ENCODE measurements at places on chromosomes 4 and X.

GRCh38 chr4:4631150-4631549, 89.3 kb upstream of the STX18 start:
- DNase-seq, result no peak

GRCh38 chrX:38192007-38192810, 28.5 kb downstream of the SRPX start:
- DNase-seq, result no peak

- no peak for DNase-seq
Observed at GRCh38 chrX:150936556-150936955, 38.1 kb upstream of the CD99L2 start.

GRCh38 chr4:185838514-185839193, 26.7 kb upstream of the SORBS2 start:
- no peak for DNase-seq

GRCh38 chrX:75132672-75133071, 23.4 kb downstream of the ABCB7 start:
- DNase-seq, result no peak

DNA sequence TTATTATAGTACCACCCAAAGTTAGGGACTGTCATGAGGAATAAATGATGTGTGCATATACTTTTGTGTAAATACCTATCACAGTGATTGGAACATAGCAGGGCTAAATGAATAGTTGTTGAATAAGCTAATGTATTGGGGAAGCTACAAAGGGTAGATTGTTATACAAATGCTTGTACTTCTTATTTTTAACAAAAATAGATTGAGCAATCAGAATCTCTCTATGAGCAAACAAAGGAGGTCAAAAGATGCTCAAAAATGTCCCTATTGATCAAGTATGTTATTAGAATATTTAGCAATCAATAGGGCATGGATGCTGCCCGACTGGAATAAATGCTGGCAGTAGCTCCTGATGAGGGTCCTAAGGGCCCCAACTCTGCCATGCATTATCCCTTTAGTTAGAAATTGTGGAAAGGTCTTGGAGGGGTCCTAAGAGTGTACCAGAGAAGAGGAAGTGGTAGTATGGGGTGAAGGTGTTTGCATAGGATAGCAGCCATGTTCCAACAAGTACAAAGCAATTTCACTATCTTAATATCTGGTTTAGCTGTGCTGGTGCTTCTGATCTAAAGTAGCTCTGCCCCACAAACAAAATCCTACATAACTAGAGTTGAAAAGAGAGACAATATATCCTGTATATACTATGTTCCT, 33.1 kb upstream of the TAPT1 start:
- DNase-seq, result no peak

- no peak for DNase-seq
Observed at GRCh38 chr4:24794916-24795665, at the start of gene SOD3. SOD3 (plus strand) TSS chr4:24795573; CDS start chr4:24799522, 3,949 bp downstream.

GRCh38 chr4:122798917-122799316, 27.7 kb upstream of the FGF2 start:
- no peak for DNase-seq

GRCh38 chr4:142169216-142169615, 532.8 kb downstream of the IL15 start:
- DNase-seq, result no peak

GRCh38 chr4:16289897-16290554, 63.8 kb upstream of the TAPT1 start:
- no peak for DNase-seq

- no peak for DNase-seq
Observed at GRCh38 chrX:69085826-69086225, 79.4 kb downstream of the PJA1 start.

- no peak for DNase-seq
Observed at GRCh38 chrX:65744965-65745364, 77.5 kb downstream of the MSN start.

DNA sequence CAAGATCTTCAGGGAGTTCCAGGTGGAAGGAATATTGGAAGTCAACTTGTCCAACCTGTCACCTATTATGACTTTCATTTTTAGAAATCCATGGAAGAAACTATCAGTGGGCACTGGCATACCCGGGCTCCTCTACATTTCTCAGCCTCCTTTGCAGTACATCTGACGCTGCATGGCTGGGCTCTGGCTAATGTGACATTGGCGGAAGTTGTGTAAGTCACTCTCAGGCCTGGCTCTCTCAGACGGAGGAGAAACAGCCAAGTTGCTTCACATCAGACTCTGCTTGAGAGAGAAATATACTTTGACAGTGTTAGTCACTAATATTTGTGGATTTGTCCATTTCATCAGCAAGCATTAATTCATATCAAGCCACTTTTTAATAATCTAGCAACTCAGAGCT, 4.5 kb downstream of the DCHS2 start:
- no peak for DNase-seq

GRCh38 chr4:158530898-158531297, 9.2 kb downstream of the RXFP1 start:
- DNase-seq, result no peak

DNA sequence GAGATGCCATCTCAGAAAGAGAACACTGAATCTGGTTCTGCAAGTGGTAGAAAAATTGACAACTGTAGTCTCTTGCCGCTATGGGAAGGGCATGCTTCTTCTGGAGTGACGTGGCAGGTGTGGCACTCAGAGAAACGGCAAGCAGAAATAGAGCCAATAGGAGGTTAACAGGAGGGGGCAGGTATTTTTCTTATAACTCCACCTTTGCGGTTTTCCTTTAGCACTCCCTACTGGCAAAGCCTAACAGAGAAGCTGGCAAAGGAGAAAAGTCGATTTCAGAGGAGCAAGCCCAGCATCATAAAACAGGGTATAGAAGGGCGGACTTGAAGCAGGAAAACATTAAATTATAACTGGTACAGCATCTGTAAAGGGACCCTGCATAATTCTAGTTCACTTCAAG, 1382.2 kb downstream of the PCDH18 start:
- no peak for DNase-seq

DNA sequence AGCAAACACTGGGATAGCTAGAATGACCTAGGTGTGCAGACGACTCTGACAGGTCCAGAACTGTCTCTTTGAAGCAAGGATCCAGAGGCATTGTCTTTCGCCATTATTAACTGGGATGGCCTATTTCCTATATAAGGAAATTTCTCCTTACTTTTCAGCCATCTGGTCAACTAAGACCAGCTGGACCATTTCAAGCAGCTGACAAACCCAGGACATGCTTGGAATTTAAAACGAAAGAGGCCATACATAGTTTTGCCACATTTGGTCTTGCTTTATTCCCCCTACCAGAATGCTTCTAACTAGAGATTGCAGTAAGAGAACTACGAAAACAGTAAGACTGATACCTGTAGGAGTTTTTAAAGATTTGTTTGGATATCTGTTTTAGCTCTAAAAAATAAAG, 87.0 kb downstream of the GLRA2 start:
- no peak for DNase-seq

DNA sequence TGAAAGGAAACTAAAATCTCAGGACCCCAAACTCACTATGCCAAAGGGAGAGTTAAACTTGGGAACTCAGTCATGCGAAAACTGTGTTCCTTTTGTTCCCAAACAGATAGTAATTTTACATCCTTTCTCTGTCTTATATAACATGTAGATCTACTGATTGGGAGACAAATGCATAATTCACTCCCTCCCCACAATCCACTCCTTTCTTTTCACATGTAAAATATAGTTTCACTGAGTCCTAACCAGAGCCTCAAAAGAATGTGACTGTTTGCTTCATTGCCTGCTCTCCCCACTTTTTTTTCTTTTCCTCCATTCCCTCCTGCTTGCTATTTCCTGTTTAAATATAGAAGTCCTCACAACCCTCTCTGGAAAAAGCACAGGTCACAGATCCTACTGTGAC, 699.3 kb upstream of the ADGRL3 start:
- DNase-seq, result no peak

DNA sequence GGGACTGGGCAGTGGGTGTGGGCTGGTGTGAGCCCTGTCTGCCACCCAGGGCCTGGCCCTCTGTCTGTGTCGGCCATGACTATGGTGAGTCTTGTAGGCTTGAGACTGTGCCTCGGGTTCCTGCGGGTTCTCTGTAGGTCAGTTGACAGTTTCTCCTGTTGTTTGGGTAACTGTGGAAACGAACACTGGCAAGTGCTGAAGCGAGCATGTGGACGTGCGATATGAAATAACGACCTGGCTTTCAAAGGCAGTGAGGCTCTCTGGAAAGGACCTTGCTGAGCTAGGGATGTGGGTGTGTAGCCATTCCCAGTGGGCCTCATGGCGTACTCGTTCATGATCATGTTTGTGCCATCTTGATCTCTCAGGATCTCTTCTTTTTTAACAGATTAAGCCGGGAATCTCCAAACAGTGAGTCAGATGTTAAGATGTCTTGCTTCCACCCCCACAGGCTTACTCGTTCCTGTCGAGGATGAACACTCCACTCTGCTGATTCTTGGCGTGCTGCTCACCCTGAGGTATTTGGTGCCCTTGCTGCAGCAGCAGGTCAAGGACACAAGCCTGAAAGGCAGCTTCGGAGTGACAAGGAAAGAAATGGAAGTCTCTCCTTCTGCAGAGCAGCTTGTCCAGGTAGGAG, 41.3 kb downstream of the HTT start:
- no peak for DNase-seq

- no peak for DNase-seq
Observed at GRCh38 chr4:175560604-175561003, 251.5 kb downstream of the GPM6A start.

GRCh38 chr4:6732441-6733357, 16.7 kb downstream of the BLOC1S4 start:
- no peak for DNase-seq

GRCh38 chr4:80184053-80184824, 13.1 kb upstream of the PRDM8 start:
- DNase-seq, result peak; percentile 97

DNA sequence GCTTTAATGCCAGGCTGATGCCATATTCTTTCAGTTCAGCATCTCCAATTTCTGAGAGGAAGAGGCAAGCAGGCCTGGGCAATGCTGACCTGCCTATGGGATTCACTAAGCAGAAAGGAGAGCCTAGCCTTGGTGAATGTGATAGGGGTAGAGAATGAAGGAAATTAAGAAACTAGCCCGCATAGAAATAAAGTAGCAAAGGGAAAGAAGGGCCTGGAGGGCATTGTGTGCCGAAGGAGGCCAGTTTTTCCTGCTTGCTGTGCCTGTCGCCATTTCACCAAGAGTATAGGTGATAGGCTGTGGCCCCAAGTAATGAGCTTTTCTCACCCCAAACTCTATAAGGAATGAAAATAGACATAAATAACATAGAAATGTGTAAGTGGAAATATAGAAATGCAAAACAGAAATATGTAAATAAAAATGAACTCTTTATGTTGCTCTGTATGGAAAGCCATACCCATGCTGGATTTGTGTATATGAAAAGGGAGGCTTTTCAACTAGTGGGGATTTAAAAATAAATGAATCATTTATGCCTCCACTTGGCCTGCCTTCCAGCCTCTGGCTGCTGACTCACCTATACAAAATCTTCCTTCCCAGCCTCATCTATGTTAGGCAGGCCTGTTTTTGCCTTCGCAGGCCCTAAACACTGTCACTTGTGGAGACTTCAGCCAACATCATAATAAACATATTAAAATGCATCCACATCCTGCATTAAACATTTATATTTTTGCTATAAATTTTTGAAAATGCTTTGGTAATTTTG, 5.1 kb upstream of the OCRL start:
- DNase-seq, result no peak

- DNase-seq, result no peak
Observed at GRCh38 chrX:14697451-14697850, 168.1 kb downstream of the GLRA2 start.

DNA sequence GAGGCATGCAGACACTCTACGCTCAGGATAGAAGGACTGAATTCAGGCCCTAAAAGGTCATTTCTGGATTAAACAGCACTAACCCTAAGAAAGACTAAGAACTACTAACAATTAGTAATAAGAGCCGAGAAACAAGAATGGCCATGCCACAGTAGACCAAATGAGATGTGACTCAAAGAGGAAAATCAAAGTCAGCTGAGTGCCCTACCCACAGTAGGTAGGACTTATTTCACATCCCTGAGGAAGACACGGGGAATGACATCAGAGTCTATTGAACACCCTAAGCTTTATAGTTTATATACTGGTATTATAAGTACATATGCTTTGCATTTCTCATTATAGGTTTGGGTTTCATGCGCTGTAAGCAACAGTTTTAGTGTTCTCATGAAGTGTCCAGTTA, 2.7 kb upstream of the ARSJ start:
- no peak for DNase-seq

DNA sequence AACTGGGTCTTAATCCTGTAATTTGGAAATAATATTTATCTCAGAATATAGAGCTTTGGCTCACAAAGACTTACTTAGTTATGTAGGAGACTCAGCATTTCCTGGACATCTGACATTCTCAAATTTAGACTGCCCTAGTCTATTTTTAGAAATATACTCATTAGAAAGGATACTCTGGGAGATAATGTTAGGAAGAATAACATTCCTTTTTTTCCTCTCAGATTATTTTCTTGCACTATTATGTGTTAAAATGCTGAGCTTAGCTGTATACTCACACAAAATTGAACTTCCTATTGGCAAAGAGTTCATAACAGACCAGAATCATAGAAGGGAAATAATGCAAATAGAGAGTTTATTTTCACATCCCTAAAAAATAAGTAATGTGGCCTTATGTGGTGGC, 1424.9 kb upstream of the PCDH7 start:
- no peak for DNase-seq

- peak; percentile 7 for DNase-seq
Observed at GRCh38 chrX:118807151-118808017, 16.2 kb upstream of the ZCCHC12 start.

DNA sequence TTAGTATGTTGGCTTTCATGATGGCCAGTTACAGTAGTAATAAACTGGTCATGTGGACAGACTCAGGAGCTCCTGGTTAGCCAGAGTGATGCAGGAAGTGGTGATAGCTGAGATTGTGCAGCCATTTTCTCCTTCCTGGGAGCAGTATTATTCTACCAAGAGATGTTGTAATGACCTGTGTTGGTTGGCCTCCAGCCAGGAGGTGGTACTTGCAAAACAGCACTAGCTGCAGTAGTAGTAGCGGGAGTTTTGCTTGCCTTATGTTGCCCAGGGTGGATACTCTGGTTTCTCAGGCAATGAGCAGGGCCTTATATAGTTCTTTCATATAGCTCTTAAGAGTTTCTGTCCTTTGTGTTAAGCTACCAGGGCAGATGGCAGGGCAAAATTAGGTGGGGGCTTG, 998.8 kb downstream of the GLUD2 start:
- DNase-seq, result no peak

GRCh38 chr4:149347139-149347538, 468.5 kb downstream of the IQCM start:
- no peak for DNase-seq

DNA sequence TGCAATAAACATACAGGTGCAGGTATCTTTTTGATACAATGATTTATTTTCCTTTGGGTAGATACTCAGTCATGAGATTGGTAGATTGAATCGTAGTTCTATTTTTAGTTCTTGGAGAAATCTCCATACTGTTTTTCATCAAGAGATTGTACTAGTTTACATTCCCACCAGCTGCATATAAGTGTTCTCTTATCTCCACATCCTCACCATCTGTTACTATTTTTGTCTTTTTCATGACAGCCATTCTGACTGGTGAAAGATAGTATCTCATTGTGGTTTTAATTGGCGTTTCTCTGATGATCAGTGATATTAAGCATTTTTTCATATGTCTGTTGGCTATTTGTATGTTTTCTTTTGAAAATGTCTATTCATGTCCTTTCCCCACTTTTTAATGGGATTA, 202.2 kb downstream of the RAPGEF2 start:
- DNase-seq, result no peak

- DNase-seq, result no peak
Observed at GRCh38 chr4:6765703-6766102, 16.8 kb upstream of the KIAA0232 start.

All from stimulated activated CD4-positive, alpha-beta T cell treated with anti-CD3 and anti-CD28 coated beads, Interleukin-4, amount 100 ng/mL, for 4 hours (primary cell).